Erythroblast (primary cell): ENCODE measurements at places on chromosomes 2 and 18.

DNA sequence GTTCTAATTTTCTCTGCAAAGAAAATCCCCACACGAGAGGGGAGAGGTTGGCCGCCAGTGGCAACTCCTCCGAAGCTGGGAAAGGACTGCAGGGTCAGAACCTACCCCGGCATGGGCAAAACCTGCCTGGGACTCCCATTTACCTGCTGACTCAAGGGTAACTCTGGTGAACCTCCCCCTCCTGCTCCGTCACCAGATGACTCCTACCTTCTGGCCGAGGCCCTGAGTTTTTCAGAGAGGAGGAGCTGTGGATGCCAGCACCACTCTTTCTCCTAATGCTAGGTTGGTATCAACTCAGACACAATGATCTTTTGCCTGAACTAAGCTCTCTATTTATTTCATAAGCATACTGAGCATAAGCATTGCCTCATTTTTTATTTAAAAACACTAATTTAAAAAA is 96.6 kb downstream of the ALPK2 start:
- no peak for DNase-seq

GRCh38 chr2:112877423-112877822 is 33.5 kb upstream of the IL37 start:
- DNase-seq: no peak

- DNase-seq: no peak
These were observed 78.6 kb downstream of the SATB2 start for GRCh38 chr2:199378948-199379650.

DNA sequence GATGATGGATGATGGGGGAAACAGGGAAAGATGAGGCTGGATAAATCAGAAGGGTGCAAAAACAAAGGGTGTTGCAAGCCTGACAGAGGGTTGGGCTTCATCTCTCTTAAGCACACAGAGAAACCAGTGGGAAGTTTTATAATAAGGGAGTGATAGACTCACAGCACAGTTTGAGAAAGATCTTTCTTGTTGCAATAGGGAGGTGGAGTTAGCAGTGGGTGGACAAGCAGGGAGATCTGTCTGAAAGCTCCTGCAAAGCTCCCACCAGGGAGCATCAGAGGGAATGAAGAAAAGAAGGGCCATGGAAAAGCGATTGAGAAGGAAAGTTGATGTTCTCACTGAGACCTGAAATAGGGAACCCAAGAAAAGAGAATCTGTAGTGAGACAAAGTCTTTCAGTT is 64.9 kb downstream of the BOD1L2 start:
- no peak for DNase-seq

DNA sequence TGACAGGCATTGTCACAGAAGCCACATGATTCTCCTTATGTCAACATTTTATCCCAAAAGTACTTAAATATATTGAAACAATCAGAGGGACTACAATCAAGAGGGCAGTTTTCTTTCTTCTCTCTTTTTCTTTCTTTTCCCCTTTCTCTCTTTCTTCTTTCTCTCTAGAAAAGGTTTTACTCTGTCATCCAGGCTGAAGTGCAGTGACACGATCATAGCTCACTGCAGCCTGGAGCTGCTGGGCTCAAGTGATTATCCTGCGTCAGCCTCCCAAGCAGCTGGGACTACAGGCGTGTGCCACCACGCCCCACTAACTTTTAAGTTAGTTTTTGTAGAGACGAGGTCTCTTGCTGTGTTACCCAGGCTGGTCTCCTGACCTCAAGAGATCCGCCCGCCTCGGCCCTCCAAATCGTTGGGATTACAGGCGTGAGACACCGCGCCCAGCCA is 1.0 kb upstream of the PRKD3 start:
- no peak for DNase-seq

DNA sequence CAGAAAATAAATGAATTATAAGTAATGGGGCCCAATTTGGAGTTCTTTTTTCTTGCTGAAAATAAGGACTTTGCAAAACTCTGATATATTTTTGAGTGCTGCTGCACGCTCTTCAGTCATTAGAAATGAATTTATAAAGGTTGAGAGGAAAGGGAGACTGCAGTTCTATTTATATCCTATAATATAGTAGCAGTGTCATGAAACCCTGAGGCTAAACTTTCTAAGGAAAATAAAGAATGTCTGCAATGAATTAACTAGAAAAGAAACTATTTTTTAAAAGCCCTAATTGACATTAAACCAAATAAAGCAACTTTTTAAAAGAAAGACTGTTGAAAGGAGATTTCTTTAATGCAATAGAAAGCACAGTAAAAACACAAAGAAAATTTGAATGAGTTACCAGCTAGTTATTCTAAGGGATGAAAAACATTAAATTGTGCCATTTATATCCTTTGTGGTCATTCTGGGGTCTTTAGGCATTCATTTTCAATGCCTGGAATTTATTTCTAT is 1072.8 kb upstream of the TMEFF2 start:
- DNase-seq: no peak
